ENCODE measurements at places on chromosomes 11 and 22.

DNA sequence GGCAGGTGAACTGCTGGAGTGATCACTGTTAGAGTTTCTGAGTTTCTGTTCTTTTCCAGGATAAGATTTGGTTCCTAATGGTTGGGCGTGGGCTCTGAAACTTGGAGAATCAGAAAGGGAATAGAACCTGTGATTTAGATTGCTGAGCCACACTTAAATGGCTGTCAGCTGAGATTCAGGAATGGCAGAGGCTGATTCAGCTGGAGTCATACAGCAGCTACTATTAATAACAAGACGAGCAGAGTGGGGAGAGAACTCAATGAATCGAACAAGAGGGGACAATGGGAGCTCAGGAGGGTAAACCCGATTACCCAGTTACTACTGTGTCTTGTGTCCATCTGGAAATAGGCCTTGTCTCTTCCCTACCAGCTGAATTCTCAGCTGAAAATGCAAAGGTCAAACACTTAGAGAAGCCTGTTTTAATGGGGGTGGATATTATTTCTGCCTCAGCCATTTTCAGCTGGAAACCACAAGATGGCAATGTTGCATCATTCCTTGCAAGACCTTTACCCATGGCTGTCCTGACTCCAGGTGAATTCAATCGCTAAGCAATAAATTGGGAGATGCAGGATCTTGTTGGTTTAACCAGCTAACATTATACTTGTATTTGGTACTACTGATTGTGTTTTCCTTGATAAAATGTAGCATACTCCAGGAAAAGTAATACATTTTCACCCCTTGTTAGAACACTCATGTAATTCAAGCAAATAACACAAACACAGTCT is 104.5 kb upstream of the RAG2 start:
- no peak for DNase-seq

DNA sequence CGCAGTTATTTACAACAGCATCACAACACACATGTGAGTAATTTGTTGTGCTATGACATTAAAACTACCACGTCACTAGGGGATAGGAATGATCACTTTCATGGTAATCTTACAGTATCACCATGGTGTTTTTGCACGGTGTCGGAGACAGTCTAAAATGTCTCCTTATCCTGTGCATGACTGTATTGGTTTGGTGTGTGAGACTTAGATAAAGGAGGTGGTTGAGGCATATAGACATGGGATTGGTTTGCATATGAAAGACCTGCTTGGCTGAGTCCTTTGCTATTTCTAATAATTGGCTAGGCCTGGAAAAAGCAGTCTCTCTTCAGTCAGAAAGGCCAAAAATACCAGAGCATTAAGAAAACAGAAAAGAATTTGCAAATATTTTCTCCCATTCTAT is 30.2 kb downstream of the MSANTD4 start:
- DNase-seq: no peak

GRCh38 chr22:17734187-17734586 is 40.1 kb downstream of the BID start:
- peak; percentile 45 for DNase-seq

- no peak for DNase-seq
Measured at GRCh38 chr11:134120143-134120850, 51.4 kb downstream of the JAM3 start.

All from activated CD4-positive, alpha-beta memory T cell treated with anti-CD3 and anti-CD28 coated beads, Interleukin-2, amount 10 ng/mL, durations not matched to agents 7 days and 5 days (primary cell).